ENCODE measurements at places on chromosomes 16 and 17.

DNA sequence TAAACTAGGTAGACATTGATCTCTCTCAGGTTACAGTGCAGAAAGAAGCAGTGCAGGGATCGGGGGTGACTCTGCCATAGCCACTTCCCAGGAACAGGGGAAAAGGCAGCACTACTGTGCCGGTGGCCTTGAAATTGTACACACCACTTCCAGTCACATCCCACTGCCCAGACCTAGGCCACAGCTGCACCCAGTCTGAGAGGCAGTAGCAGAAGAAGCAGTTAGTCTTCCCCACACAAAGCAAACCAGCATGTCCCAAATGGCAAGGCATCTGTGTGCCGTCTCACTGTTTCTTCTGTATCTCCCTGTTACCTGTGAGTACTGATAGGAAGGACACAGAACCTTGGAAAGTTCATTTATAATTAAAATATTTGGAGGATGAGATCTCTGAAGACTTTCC, 47.0 kb downstream of the TMC6 start:
- peaks cover 4% of the 10 kb centered on the region for H3K4me1 ChIP-seq
- peaks cover 12% of the 10 kb centered on the region for H3K36me3 ChIP-seq
- no peak for DNase-seq
- H3K27me3 ChIP-seq: no peaks in the 10 kb centered on the region
- no peak overlapping the region for H3K4me3 ChIP-seq
- H3K27ac ChIP-seq: no peak overlapping the region

GRCh38 chr16:85928401-85928820, 29.4 kb downstream of the IRF8 start:
- H3K4me3 ChIP-seq: no peak overlapping the region
- no peaks in the 10 kb centered on the region for H3K4me1 ChIP-seq
- H3K36me3 ChIP-seq: no peaks in the 10 kb centered on the region
- H3K27ac ChIP-seq: no peak overlapping the region
- H3K27me3 ChIP-seq: peaks cover 48% of the 10 kb centered on the region

- no peak overlapping the region for H3K27ac ChIP-seq
- H3K4me1 ChIP-seq: no peaks in the 10 kb centered on the region
- no peaks in the 10 kb centered on the region for H3K36me3 ChIP-seq
- H3K27me3 ChIP-seq: peaks cover 6% of the 10 kb centered on the region
- H3K4me3 ChIP-seq: no peak overlapping the region
- no peak for DNase-seq
Observed at GRCh38 chr16:82177555-82177954, 7.5 kb upstream of the MPHOSPH6 start.

DNA sequence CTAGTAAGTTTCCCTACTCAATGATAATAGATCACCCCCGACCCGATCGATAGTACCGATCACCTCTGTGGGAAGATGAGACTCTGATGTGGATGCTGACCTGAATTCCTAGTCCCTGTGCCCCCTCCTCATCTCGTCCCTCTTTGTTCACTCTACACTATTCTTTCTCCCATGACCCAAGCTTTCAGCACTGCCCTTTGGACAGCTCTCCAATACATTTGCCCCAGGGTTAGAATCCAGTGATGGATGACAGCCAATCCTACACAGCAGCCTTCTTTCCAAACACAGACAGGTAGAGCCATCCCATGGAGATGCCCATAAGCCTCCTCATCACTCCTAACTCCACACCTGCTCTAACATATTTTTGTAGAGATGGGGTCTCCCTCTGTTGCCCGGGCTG, 141.1 kb downstream of the GSG1L start:
- no peak overlapping the region for H3K27ac ChIP-seq
- no peak for DNase-seq
- H3K4me3 ChIP-seq: no peak overlapping the region
- peaks cover 5% of the 10 kb centered on the region for H3K27me3 ChIP-seq
- no peaks in the 10 kb centered on the region for H3K4me1 ChIP-seq

GRCh38 chr17:76384987-76385891, 830 bp downstream of the SPHK1 start:
- H3K4me1 ChIP-seq: peaks cover 41% of the 10 kb centered on the region
- no peaks in the 10 kb centered on the region for H3K27me3 ChIP-seq
- peaks cover 29% of the 10 kb centered on the region for H3K36me3 ChIP-seq
- DNase-seq: peak; percentile 86
- H3K4me3 ChIP-seq: peak overlapping the region; percentile 83
- no peak overlapping the region for H3K27ac ChIP-seq

DNA sequence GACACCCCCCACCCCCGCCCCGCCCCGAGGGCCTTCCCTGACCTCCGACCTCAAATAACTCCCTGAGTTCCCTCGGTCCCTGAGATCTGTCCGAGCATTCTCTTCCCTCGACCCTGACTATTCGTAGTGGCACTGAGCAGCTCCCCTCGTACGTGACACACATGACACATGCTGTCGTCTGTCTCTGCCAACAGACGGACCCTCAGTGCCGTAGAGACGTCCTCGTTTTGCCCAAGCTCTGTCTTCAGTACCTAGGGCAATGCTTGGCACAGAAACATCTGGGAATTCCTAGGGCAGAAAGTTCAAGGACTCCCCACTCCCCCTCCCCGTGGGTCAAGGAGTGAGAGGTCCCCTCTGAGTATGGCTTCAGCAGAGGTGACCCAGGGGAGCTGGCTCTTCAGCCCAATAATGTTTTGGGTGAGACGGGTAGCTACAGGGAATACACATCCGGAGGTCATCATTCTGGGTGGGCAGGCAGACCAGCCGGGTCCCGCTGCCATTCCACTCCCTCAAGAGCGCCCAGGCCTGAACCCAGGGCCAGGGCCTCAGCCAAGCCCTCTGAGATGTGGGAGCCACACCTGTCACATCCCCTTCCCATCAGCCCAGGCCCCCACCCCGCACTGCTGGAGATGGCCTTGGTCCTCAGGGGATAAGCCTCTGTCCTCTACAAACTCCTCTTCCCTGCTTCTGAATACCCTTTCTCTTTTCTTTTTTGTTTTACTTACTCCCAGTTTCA, 671 bp upstream of the FADS6 start:
- H3K4me3 ChIP-seq: no peak overlapping the region
- no peaks in the 10 kb centered on the region for H3K36me3 ChIP-seq
- H3K27ac ChIP-seq: no peak overlapping the region
- no peak for DNase-seq
- peaks cover 59% of the 10 kb centered on the region for H3K27me3 ChIP-seq

DNA sequence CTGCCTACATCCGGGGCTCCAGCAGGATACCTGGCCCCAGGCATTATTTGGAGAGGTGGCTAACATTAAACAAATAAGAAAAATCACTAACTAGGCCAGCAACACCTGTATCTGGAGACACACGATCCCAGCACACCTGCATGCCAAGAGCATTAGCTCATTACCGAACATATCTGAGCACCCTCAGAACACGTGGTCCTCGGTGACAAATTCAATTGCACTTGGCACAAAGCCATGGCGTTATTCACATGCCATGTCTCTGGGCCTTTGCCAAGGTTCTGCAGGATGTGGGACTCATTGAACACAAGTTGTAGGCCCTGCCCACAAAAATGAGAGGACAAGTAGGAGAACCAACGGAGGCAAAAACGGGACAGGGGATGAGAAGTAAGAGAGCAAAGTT, 552.3 kb downstream of the TOX3 start:
- no peak overlapping the region for H3K4me3 ChIP-seq
- peaks cover 10% of the 10 kb centered on the region for H3K27me3 ChIP-seq
- no peak overlapping the region for H3K27ac ChIP-seq
- H3K4me1 ChIP-seq: no peaks in the 10 kb centered on the region

GRCh38 chr17:67217446-67217845, 27.6 kb downstream of the HELZ start:
- peaks cover 23% of the 10 kb centered on the region for H3K4me1 ChIP-seq
- H3K27ac ChIP-seq: no peak overlapping the region
- no peaks in the 10 kb centered on the region for H3K27me3 ChIP-seq
- no peak for DNase-seq
- H3K36me3 ChIP-seq: peaks cover 41% of the 10 kb centered on the region

DNA sequence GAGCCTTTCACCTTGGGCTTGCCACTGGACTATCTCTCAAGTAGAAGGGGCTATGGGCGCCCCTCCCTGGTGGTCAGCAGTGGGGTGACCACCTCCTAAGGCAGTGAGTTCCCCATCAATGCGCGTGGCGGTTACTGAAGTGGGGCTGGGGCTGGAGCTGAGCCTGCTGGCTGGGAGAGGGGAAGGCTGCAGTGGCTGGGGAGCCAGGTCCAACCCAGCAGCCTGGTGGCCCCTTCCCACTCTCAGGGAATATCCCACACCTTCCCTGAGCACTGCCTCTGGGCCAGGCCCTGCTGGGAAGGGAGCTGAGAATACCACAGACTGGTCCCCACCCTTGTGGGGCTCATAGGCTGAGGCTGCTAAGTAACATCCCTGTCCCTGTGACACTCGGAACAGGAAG, 19.8 kb upstream of the MPRIP start:
- no peaks in the 10 kb centered on the region for H3K27me3 ChIP-seq
- no peak overlapping the region for H3K27ac ChIP-seq
- no peak overlapping the region for H3K4me3 ChIP-seq
- peaks cover 13% of the 10 kb centered on the region for H3K4me1 ChIP-seq

DNA sequence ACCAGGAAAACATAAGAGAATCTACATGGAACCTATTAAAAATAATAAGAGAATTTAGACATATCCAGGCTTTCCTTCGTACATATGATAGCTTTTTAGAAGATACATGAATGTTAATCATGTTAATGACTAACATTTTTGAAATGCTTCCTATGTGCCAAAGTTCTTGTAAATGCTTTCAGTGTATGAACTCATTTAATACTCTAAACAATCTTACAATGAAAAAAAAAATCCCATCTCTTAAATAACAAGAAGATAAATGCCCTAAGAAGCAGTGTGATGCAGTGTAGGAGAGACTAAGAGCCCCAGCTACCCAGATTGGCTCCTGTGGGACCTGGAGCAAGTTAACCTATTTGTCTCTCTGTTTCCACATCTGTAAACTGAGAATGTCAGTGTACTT, 220.4 kb upstream of the MYOCD start:
- no peaks in the 10 kb centered on the region for H3K27me3 ChIP-seq
- no peak overlapping the region for H3K4me3 ChIP-seq
- H3K36me3 ChIP-seq: no peaks in the 10 kb centered on the region
- no peak overlapping the region for H3K27ac ChIP-seq
- H3K4me1 ChIP-seq: no peaks in the 10 kb centered on the region

DNA sequence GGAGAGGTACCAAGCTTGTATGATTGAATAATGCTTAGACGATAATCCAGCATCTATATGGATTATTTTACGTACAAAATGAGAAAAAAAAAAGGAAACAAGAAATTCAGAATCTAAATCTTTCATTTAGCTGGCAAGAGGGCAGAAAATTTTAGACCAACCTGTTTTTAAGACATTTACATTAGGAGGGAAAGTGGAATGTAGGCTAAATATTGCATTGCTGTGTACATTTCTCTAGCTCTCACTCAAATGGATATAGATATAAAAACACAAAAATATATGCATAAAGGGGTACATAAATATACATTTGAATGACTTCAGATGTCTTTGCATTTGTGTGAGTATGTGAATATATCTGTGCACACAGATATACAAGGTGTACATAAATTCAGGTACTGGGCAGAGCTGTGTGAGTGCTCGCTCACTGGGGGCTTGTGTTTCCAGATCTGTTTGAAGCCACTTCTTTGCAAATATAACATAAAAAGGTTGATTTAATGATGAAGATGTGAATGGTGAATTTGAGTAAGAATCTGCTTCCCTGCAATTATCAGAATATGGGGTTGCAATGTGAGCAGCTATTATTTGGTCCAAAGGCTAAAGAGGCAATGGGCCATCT, 14.2 kb upstream of the ZFHX3 start:
- H3K27ac ChIP-seq: no peak overlapping the region
- peaks cover 60% of the 10 kb centered on the region for H3K27me3 ChIP-seq
- no peak overlapping the region for H3K4me3 ChIP-seq

DNA sequence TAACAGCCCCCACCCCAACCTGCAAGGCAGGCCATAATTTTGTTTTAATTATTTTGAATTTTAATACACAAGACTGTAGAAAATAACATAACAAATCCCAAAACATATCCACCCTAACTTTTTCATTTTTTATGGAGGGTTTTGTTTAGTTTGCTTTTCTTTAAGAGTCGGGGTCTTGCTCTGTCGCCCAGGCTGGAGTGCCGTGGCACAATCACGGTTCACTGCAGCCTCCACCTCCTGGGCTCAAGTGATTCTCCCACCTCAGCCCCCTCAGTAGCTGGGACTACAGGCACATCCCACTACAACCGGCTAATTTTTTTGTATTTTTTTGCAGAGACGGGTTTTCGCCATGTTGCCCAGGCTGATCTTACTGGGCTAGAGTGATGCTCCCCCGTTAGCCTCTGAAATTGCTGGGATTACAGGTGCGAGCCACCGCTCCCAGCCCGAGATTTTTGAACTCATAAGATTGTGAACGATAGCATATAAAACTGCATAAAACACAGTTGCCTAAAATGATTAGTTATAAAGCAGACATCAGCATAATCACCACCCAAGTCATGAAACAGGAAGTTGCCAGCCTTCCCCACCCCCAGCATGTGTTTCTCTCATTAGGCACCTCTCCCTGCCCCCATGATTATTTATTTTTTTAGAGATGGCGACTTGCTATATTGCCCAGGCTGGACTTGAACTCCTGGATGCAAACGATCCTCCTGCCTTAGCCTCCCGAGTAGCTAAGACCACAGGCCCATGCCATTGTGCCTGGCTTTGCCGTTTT, 13.6 kb upstream of the DOC2B start:
- no peak for DNase-seq
- H3K27me3 ChIP-seq: peaks cover 11% of the 10 kb centered on the region
- no peak overlapping the region for H3K27ac ChIP-seq

Measured in mesenchymal stem cell (in vitro differentiated cells and primary cell).